Cortex of kidney (tissue), 1 donor: ENCODE measurements at places on chromosomes 7 and 10.

DNA sequence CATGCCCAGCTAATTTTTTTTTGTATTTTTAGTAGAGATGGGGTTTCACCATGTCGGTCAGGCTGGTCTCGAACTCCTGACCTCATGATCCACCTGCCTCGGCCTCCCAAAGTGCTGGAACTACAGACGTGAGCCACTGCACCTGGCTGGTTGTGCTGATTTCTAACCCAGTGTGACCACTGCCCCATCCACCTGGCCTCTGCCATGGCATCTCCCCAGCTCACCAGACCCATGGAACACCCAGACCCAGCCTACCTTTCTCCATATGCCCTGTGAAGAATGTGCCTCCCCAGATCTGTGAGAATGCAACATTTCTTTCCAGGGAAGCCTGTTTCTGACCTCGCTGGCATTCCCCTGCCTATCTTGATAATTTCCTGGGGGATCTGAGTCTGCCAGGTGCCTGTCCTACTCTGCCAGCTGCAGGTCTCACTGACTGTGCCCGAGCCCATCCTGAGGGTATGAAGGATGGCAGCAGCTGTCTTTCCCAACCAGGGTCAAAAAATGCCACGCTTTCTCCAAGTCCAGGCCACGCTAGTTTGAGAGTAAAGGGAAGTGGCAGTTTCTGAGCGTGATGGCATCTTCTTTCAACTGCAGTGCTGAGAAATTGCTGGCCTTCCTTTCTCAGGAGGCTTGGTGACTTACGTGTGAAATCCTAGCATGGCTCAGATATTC is 324.4 kb upstream of the ZNF32 start:
- no peak for DNase-seq

DNA sequence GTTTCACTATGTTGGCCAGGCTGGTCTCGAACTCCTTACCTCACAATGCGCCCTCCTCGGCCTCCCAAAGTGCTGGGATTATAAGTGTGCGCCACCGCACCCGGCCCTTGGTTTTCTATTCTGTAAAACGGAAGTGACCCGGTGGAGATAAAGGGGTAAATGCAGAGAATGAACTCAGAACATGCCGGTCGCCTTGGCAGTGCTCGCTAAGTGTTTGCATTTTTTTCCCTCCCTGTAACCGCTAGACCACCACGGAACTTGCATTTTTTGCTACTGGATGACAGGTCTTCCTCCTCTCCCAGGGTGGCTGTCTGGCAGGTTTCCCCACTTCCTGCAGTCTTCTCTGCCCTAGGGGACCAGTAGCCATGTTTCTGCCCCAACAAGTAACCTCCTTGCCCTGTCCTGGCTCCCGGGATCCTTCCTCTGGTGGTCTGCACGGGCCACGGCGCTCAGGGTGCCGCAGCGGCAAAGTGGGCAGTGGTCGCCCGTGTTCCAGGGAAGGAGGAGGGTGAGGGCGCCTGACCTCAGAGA is 18.8 kb upstream of the GNA12 start:
- DNase-seq = no peak

DNA sequence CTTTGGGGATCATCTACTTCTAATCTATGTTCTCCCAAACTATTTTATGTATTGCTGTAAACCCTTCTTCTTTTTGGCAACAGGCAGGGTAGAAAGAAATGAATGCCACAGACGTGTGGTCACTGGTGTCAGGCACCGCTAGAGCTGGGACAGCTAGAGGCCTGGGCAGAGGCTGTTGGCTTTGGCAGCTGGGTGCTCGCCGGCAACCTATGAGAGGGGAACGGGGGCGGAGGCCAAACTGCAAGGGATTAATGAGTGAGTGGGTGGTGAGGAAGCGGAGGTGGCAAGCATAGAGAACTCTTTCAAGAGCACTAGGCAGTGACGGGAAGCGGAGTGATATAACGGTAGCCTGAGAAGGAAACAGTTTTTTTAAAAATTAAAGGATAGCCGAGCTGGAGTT is 78.5 kb downstream of the CREB5 start:
- no peak for DNase-seq

- DNase-seq = no peak
Observed at GRCh38 chr7:30866939-30867338, 44.7 kb upstream of the AQP1 start.

DNA sequence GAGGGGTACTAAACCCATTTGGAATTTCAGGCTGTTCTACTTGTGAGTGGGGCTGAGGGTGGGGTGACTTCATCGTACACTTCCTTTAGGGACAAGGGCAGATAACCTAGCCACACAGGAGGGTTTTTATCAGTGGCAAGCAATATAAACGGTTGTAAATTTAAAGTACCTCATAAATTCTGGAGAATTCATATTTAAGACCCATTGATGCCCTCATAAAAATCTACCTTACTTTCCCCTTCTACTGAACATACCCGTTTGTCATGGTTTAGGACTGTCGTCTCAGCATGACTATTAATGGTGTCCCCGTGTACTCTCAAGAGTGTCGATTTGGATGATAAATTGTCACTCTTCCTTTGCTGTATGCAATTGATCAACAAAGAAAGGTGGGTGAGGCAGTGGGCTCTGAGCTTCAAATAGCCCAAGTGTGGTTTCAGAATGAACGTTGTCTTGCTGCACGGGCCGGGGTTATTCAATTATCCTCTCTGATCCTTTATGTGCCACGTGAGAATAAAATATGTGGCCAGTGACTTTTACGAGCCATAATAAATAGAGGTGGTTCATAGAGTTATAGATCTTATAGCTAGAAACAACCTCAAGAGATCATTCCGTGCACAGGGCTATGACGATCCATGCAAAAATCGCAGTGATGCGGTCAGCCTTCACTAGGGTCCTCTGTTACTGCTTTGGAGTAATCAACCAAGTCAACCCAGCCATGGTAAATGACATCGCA is 82.2 kb downstream of the FAM107B start:
- DNase-seq = no peak

GRCh38 chr10:14645239-14645960 is 129.3 kb downstream of the FAM107B start:
- no peak for DNase-seq

DNA sequence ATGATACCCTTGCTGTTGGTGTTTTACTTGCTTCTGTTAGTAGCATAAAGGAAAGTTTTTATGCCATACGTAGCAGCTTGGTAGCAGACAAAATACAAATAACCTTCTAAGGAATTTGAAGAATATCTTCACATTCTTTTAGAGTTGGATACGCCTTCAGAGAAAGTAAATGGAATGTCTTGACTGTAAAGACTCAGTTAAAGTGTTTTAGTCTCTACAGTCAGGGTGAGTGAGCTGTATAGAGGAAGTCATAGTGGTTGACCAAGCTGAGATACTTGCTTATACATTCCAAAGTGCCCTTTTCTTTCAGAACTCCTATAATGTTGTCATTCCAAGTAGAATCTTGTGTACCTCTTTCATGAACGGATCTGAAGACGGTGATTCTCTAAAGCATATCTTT is 37.7 kb downstream of the RABGEF1 start:
- no peak for DNase-seq

GRCh38 chr10:938941-939678 is 7.6 kb upstream of the LARP4B start:
- DNase-seq = no peak

- DNase-seq = no peak
Observed at GRCh38 chr7:22791204-22792158, 31.2 kb downstream of the TOMM7 start.

- no peak for DNase-seq
Observed at GRCh38 chr7:98470485-98471240, 69.8 kb upstream of the BAIAP2L1 start.

DNA sequence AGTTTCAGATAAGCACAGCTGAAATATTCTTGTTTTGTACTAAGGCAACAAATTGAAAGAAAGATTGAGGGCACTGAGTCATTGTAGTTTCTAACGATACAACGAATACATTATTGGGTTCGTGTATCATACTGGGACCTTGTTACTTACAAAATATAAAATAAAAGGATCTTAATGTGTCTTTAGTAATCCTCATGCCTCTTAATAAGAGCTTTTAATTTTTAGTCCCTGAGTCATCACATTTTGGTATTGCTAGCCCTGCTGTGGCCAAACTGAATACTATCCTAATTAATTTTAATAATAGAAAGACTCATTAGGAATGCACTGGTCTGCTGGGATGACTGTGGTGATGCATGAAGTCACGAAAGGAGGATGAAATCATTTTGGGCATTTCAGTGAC is 309.7 kb downstream of the EXOC4 start:
- no peak for DNase-seq

- DNase-seq = no peak
Observed at GRCh38 chr10:30631188-30631587, 1.6 kb upstream of the LYZL2 start.

- no peak for DNase-seq
Observed at GRCh38 chr10:46025406-46025805, 5.0 kb downstream of the NCOA4 start.
